ENCODE measurements at places on chromosomes 6 and 20. TPM values are rescaled to one million over a fixed set of nuclear protein-coding genes. Genes with fewer than 3 reads are reported as not detected.

The ARMH2 gene
- 0.41 TPM for total RNA-seq

The ROS1 gene
- not detected for total RNA-seq

The WFDC6 gene
- total RNA-seq = not detected

The RIPPLY2 gene
- total RNA-seq = not detected

The GPR63 gene
- total RNA-seq = 3.3 TPM

DNA sequence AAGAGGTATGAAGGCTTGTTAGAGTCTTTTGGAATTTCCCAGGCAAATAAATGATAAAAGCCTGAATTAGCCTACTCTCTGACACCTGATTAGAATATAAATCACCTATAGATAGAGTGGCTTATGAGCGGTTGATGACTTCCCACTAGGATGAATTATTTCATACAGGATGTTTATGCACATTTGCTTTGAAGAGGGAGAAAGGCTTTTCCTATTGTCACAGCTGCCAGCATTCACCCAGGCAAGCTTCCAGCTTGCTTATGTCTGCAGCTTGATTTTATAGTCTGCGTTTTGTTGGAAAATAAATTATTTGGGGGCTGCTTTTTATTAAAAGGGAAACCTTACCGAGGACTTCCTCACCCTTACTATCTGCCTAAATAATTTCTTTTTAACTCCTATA lies 51.3 kb upstream of the EIF2S2 start:
- DNase-seq = no peak

DNA sequence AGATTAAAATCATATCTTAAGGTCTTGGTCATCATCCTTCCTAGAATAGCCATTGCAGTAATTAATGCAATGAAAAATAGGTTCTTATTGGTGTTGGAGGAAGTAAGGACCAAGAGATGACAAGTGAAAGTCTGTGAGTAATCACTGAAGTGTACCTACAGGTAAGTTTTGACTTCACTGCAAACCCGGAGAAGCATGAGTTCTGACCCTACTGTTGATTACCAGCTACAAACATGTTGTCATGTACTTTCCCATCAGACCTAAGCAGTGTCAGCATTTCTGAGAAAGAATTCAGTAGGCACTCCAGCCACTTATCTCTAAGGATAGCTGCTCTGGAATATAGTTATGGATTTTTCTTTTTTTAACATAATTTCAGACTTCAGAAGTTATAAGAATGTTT lies 280.9 kb downstream of the ZFAND3 start:
- no peak for DNase-seq

DNA sequence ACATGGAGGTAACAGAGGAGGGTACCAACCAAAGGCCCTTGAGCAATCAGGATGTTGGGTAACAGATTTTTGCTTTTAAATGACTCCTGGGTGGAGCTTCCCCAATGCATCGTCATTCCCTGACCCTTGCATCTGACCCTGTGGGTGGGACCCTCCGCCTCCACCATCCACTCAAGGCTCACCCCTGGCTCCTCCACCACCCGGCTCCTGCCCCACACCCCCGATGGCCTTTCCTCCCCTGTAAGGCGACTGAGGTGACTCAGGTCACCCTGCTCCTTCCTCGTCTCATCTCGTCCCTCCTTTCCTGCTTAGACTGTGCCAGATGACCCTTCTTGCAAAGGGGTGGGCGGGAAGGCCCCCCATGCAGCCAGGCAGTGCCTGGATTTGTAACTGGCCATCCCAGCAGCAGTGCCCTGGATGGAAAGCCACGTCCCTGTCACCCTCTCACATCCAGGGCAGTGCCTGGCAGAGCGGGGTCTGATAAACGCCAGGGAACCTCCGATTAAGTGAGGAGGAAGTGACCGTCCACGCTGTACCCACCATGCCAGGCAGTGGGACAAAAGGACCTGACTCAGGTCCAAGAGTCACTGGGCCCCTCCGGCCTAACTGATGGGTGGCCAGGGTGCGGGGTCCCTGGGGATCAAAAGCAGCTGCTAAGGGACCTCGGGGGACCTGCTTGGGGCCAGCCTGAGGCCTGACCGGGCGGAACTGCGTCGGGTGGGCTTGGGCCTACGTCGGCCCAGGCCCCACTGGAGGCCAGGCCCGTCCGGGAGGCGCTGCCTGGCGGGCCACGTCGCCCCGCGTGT lies 624 bp upstream of the NPEPL1 start:
- no peak for DNase-seq

- no peak for DNase-seq
Measured at GRCh38 chr6:36656441-36656840, 22.1 kb upstream of the CDKN1A start.

- no peak for DNase-seq
Measured at GRCh38 chr6:104404377-104404776, 455.3 kb downstream of the HACE1 start.

DNA sequence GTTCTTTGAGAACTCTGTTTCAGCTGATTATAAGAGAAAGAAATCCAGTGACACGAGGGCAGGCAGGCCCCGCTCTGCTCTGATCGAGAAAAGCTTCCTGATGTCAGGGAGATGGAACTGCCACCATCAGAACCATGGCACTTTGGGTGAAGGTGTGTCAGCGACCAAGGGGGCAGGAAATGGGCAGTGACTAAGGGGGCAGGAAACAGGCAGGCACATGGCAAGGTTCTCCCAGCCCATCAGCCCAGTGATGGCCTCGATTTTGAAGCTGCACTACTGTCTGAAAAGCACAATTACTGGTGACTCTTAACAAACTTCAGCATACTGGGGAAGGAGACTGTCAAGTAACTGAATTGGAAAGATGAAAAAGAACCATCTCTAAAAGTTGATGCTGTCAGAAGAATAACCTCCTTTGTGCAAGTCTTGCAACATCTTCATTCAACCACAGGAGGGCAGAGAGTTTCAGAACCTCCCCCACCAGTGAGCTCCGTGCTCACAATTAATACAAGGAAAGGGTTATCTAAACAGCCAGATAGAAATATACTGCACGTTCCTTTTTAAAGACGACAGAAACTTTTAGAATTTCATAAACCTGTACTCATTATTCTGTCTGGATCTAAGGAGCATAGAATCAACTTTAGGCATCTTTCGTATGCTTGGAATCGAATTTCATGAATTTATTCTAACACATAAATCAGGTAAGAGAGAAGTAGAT lies 39.1 kb downstream of the TMX4 start:
- no peak for DNase-seq

DNA sequence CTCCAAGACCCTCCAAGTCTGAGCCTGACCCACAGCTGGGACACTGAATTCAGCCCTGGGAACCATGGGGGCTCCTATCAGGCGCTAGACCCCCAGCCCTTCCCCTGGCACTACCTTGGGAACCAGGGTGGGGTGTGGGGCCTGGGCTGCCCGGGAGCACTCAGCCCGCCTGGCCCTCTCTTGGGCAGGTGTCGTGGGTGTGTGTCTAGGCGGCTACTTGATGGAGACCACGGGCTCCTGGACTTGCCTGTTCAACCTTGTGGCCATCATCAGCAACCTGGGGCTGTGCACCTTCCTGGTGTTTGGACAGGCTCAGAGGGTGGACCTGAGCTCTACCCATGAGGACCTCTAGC lies 14.6 kb downstream of the SLC17A9 start:
- DNase-seq = no peak

- DNase-seq = no peak
Measured at GRCh38 chr6:150352321-150353296, 16.2 kb upstream of the IYD start.

- DNase-seq = no peak
Measured at GRCh38 chr6:126094411-126094810, 108.1 kb downstream of the TRMT11 start.

DNA sequence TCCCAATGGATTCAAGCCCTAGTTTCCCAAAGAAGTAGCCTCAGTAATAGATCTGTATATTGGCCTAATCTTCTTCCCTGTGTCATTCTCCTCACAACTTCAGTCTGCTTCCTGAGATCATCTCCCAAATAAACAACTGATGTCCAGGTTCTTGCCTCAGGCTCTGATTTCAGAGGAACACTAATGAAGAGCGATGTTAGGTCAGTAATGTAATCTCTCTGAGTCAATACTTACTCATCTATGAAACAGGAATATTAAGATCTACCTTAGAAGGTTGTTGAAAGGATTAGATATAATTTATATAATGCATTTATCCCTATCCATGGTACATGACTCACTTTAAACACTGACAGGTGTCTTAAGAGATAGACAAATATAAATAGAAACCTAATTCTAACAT lies 246.0 kb upstream of the FLRT3 start:
- DNase-seq = no peak

- DNase-seq = no peak
Measured at GRCh38 chr6:129233458-129234134, 350.7 kb downstream of the LAMA2 start.
